ENCODE measurements at places on chromosomes 3 and 15.
A peak's percentile ranks its signal among the peaks of the same experiment; 100 is the strongest.

DNA sequence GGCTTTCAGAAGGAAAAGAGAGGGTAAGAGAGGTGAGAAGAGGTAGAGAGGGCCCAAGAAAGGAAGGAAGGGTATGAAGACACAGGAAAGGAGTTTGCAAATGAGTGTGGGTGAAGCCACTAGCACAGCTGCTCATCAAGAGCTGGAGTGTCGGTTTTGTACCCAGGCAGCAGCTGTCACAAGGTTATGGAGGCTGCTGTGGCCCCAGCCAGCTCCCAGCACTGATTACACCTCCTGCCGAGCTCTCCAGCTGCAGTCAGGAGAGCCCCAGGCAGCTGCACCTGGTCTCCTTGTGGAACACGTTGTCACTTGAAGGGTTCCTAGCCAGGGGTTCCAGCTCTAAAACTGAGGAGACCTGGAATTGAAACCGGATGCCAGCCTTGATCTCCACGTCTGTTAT, 60.4 kb upstream of the CHD2 start:
- no peak for DNase-seq

GRCh38 chr15:66738595-66738994, 36.6 kb downstream of the SMAD6 start:
- DNase-seq, result no peak

- no peak for DNase-seq
These were observed 102.0 kb upstream of the IGSF10 start for GRCh38 chr3:151562891-151563290.

- DNase-seq, result no peak
These were observed 69.3 kb upstream of the AGBL1 start for GRCh38 chr15:86010398-86010797.

DNA sequence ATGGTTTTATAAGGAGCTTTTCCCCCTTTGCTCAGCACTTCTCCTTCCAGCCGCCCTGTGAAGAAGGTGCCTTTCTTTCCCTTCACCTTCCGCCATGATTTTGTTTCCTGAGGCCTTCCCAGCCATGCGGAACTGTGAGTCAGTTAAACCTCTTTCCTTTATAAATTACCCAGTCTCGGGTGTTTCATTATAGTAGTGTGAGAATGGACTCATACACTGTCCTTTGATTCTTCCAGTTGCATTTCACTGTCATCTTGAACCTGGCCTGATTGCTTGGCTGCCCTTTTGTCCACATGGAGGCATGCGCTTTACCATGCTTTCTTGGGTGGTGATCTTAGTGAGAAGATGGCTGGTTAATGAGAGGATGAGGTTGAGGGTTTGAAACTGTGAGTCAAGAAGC, 23.2 kb downstream of the USP13 start:
- no peak for DNase-seq

DNA sequence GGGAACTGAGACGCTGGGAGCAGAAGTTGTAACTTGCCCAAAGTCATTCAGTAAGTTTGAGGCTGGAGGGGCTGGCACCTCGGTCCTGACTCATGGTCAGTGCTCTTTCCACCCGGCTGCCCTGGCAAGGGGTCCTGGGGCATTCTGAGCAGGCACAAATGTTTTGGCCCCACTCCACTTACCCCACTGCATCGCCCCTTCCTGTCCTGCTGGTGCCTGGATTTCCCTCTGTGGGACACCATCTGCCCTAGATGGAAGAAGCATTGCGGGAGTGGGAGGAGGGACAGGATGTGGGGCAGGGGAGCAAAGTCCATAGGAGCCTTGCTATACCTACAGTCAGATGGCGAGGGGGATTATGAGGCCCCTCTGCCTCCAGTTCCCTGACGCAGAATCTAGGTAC, 4.5 kb downstream of the CORO2B start:
- DNase-seq, result peak; percentile 12

GRCh38 chr3:59772416-59773408, 722.9 kb upstream of the CFAP20DC start:
- DNase-seq, result no peak

- DNase-seq, result no peak
These were observed 174.4 kb downstream of the ARRDC4 start for GRCh38 chr15:98134905-98135304.

DNA sequence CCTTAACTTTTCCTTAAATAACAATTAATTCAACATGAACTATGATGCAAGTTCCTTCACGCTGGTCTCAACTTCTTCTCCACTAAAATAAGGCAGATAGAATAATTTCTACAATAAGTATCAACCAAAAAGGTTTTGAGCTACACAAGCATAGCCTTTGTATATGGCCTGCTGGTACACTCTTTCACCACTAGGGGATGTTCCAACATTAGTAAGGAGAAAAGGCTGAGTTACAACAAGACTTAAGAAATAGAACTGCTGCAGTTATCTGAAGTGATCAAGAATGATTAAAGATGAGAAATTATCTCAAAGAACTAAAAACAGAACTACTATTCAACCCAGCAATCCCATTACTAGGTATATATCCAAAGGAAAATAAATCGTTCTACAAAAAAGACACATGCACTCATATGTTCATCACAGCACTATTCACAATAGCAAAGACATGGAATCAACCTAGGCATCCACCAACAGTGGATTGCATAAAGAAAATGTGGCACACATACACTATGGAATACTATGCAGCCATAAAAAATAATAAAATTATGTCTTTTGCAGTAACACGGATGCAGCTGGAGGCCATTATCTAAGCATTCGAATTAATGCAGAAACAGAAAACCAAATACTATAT, 14.4 kb downstream of the ATP13A3 start:
- peak; percentile 33 for DNase-seq

DNA sequence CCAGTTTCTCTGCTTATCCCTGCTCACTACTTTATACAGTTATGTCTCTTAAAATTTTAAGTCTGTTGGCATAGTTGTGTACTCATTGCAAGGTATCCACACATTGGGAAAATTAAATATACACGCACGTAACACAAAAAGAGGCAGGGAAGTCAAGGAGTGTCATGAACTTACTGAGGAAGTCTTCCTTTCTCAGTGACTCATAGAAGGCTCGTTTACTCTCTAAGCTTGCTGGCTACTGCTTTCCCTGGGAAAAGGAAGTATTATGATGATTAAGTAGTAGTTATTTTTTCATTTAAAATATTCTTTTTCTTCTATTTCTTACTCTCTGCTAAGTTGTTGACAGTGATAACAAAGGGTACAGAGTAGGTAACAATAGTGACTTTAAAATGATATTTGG, 287.3 kb downstream of the UBE2E2 start:
- no peak for DNase-seq

DNA sequence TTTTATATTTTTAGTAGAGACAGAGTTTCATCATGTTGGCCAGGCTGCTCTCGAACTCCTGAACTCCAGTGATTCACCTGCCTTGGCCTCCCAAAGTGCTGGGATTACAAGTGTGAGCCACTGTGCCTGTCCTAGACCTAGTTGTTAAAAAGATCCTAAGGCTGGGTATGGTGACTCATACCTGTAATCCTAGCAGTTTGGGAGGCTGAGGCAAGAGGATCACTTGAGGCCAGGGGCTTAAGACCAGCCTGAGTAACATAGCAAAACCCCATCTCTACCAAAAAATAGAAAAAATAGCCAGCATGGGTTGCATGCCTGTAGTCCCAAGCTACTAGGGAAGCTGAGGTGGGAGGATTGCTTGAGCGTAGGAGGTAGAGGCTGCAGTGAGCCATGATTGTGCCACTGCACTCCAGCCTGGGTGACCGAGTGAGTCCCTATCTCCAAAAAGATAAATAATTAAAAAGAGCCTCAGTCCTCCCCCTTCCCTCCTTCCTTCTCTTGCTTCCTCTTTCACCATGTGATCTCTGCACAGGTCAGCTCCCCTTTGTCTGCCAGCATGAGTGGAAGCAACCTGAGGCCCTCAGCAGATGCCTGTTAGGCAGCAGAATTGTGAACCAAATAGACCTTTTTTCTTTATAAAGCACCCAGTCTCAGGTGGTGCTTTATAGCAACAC, 9.8 kb upstream of the FNDC3B start:
- DNase-seq, result no peak

DNA sequence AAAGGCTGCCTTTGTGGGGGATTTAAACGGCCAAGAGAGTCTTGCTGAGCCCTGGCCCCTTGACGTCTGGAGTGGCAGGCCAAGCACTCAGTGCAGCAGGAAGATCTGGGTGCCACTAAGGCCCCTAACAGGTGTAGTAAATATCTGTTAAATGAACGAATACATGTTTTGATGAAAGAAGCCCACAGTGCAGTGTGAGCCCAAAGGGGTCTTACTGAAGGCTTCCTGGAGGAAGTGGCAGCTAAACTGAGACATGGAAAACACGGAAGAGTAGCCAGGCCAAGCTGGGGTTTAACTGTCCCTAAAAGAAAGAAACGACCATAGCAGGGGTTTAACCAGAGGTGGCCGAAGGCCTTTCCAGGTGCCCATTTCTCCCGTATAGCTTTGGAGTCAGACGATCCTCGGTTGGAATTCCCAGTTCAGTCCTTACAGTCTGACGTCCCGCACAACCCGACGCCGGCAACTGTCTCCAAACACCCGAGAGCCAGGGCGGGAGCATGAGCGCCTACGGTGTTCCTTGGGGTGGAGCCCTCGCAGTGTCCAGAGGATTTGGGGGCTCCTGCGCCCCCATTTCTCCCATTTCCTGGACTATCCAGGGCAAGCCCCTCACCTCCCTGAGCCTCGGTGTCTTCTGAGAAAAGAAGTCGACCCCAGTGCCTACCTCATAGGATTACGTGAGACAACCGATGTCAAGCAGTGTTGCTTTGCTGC, 910 bp upstream of the ABHD6 start:
- no peak for DNase-seq

DNA sequence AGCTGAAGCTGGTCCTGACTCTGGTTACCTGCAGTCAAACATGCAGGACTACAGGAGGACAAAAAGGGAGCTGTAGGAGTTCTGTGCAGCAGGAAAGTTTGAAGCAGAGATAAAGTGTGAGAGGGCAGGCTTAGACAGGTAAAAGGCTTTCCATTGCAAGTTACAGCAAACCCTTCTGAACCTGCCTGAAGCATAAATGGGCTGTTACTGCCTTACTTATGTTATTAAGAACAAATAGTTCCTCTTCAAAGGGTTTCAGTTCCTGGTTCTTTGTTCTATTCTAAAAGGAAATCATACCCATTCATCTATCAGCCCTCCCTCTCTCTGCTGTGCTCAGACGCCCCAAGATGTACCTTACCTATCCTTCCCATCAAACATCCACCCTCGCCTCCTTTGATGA, 52.4 kb upstream of the CACNA2D3 start:
- DNase-seq, result no peak

DNA sequence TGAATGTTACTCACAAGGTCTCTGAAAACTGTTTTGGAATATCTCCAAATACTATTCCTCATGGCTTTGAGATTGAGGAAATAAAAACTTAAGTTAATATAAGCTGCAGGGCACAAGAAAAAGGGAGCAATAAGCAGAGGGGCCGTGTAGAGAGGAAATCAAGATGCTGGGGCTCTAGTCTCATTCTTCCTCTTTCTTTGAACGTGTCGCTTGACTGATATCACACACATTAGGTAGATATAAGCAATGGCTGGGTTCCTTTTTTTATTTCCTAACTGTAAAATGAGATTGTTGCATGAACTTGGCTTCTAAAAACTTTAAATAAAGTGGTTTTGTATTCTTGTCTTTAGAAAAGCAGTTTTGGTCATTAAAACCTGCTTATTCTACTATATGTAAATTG, 326.7 kb upstream of the ROPN1 start:
- DNase-seq, result no peak

DNA sequence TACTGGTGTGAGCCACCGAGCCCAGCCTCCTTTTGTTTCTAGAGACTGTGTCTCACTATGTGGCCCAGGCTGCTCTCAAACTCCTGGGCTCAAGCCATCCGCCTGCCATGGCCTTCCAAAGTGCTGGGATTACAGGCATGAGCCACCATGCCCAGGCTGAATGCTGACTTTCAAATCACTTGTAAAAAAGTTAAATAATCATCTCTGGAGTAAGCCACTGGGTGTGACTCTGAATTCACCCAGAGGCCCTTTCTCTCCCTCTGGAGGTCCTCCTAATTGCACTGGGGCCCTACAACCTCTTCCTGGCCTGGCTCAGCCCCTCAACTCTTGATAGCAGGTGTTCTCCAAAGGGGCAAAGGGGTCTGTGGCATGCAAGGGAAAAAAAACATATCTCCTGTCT, 54.8 kb downstream of the MEGF11 start:
- DNase-seq, result no peak

DNA sequence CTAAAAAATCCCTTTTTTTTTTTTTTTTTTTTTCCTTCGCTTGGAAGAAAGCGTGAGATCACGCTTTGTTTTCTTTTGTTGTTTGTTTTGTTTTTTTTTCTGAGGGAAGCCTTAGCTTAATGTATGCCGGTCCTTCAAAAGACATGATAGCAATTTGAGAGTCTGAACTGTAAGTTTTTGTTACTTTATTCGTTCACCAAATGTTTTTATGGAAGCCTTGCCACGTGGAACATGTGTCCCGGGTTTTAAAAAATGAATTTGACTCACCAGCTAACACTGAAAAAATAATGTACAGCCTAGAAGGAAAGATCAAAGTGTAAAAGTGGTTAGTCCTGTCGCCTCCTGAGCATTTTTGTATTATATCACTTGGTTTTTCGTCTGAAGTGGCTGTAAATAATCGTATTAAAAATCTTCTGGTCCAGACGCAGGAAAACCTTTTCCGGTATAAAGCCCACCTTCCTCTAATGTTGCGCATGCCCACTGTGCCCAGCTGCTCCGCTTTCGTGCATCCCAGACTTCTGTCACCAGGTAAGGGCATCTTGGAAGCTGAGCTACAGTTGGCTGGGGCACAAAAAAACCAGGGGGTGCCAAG, 795 bp upstream of the MYNN start:
- DNase-seq, result peak; percentile 93

GRCh38 chr3:100810671-100811070, 101.4 kb downstream of the TFG start:
- no peak for DNase-seq

- peak; percentile 14 for DNase-seq
These were observed 700 bp downstream of the MKRN2 start for GRCh38 chr3:12557473-12558100.

GRCh38 chr15:91874992-91875660, 21.6 kb downstream of the SLCO3A1 start:
- DNase-seq, result no peak

DNA sequence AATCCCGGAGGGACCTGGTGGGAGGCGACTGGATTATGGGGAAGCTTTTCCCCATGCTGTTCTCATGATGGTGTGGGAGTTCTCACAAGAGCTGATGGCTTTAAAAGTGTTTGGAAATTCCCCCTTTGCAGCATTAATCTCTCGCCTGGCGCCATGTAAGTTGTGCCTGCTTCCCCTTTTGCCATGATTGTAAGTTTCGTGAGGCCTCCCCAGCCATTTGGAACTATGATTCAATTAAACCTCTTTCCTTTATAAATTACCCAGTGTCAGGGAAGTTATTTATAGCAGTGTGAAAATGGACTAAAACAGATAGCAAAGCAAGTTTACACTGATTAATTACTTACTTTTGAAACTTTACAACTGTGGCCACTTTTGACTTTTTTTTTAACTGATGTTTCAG, 10.6 kb upstream of the U2SURP start:
- no peak for DNase-seq

DNA sequence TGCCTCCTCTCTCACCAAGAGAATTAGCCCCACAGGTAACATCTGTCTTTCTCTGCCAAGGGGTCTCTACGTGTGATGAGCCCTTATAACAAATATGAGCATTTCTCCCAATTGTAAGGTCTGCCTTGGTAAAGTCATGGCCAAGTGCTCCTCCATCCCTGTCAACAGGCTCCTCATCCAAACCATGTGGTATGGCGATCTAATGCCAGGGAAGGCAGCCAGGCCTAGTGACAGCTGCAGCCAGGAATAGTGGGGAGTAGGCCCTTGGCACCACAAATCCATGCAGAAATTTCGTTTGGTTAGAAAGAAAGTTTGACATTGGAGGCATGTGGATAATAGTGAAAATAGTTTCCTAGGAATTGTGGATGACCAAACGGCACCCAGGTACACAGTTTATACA, 4.7 kb upstream of the LRTM1 start:
- DNase-seq, result no peak
